NCI-H1436 treated with DMSO at 0.1 percent for 48 hours (cell line): ENCODE measurements at places on chromosomes 16 and 17.

DNA sequence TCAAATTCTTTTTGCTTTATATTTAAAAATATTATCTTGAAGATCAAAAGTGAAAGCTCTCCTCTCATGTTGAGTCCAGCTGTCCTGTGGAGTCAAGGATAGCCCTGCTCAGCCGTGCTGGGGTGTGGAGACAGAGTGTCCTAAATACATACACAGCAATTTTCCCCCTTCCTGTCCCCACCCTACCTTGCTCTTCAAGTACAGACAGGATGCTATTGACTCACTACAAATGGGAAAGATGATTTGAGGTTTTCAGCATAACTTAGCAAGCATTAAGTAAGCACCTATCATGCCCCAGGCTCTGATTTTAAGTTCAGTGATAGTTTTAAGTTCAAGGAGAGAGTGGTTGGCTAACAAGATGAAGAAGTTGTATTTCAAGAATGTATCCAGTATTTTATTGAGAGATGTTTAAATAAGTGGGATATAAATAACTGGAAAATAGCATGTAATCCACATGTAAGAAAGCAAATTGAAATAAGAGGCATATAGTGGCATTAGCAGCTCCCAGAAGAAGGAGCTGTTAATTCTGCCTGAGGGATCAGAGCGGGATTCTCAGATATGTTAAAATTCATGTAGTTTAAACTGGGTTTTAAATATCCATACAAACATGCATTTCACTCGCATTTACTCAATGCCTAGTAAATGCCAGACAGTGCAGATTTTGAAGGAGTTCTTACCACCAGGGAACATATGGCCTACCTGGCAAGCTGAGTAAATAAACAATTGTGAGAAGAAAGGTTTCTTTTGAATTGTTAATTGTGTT, 183.5 kb upstream of the ANKFN1 start:
- DNase-seq = no peak

DNA sequence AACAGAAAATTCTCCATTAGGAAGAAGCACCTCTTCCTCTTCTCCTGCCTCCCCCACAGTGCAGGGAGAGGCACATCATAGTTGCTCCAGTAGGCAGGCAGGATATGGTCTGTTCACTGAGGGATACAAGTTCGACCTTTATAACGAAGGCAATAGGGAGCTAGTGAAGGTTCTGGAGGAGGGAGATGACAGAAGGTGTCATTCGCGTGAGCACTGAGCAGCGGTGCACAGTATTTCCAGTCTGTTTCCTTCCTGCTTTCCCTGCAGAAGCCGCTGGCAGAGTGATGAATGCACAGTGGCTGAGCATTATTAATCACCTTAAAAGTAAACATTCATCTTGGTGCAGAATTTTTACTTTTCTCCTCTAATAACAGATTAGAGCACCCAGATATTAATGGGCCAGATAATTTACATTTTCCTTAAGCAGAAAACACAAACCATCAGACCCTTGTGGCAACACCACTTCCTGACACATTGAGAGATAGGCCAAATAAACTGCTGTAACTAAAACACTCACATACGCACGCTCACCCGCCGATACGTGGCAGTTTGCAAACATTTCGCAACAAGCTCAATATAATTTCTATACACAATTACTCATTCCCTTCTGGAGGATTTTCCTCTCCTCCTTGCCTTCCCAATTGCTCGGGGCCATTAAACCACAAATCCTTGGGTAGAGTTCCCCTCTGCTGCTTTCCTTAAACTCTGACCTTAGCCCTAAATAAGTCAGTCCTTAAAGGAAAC, 69.5 kb downstream of the AIPL1 start:
- no peak for DNase-seq

GRCh38 chr17:78727476-78728229, 54.4 kb downstream of the CYTH1 start:
- DNase-seq = no peak

GRCh38 chr17:3848229-3848835, 2.3 kb upstream of the NCBP3 start:
- DNase-seq = no peak

DNA sequence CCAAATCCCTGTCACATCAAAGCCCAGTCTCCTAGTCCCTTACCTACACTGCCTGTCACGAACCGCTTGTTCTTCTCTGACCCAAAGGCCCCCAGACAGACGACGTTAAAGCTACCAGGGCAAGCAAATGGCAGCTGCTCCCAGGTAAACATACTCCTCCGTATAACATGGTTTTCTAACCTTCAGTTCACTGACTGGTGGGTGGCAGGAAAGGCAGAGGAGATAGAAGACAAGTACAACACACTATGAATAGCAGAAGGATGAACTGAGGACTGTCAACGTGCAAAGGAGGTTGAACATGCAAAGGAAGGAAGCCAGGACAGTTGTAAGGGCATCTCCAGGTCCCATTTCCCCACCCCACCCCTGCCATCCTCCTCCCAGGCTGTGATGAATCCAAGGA, 449.8 kb downstream of the SHISA9 start:
- no peak for DNase-seq

GRCh38 chr17:3802461-3803307, 1.7 kb upstream of the ITGAE start:
- no peak for DNase-seq

DNA sequence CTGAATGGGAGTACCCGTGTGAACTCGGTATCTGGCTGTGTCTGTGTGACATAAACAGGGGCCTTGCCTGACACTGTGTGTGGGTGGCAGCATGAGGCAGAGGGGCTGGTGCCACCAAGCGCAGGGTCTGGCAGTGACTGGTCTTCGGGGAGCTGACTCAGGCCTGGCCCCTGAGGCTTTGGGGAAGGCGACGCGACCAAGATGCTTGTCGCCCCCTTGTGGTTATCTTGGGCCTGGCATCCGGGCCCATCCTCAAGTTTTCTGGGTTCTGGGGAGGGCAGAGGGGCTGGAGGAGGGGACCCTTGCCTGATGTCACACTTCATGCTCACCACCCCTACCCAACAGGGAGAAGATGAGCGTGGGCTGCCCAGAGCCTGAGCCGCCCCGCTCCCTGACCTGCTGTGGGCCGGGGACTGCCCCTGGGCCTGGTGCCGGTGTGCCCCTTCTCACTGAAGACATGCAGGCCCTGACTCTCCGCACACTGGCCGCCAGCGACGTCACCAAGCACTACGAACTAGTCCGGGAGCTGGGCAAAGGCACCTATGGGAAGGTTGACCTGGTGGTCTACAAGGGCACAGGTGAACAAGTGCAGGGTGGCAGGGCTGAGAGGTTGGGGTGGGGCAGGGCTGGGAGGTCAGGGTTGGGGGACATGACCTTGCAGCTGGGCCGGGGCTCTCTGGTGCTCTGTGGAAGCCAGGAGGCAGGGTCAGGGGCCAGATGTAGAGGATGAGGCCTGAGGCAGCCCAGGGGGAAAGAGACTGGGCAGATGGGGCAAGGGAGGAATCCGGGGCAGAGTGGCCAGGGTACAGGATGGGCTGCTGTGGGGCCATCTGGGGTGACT, 24.9 kb downstream of the SBK1 start:
- DNase-seq = no peak

GRCh38 chr16:35559911-35560636, 2100.7 kb downstream of the TP53TG3F start:
- no peak for DNase-seq

DNA sequence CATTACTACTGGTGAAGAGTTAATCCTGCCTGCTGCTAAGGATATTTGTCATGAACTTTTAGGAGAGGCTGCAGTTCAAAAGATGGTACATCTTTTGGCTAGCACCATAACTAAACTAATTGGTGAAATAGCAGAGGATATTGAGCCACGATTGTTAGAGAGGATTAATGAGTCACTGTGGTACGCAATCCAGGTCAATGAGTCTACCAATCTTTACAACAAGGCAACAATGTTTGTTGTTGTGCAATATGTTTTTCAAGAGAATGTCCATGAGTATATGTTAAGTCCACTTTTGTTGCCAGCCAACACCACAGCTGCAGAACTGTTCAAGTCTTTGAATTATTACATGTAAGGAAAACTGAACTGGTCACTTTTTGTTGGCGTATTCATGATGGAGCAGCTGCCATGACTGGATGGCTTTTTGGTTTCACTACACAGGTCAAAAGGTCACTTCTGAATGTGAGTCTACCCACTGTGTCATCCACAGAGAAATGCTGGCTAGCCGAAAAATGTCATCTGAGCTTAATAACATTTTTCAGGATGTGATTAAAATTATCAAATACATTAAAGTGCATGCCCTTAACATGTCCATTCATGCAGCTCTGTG, 402.6 kb upstream of the KIF2B start:
- DNase-seq = no peak
